NCI-H774 (cell line): ENCODE measurements at places on chromosomes 12 and 14.
A peak's percentile ranks its signal among the peaks of the same experiment; 100 is the strongest.

DNA sequence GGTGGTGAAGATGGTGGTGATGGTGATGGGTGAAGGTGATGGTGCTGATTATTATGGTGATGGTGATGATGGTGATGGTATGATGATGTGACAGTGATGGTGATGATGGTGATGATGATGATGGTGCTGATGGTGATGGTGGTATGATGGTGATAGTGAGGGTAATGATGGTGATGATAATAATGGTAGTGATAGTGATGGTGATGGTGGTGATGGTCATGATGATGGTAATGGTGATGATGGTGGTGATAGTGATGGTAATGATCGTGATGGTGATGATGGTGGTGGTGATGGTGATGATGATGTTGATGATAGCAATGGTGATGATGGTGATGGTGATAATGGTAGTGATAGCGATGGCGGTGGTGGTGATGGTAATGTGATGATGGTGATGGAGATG, 197.9 kb upstream of the ALG10B start:
- DNase-seq: no peak

- peak; percentile 97 for DNase-seq
These were observed 95.4 kb downstream of the NKX2-1 start for GRCh38 chr14:36424478-36425102.

DNA sequence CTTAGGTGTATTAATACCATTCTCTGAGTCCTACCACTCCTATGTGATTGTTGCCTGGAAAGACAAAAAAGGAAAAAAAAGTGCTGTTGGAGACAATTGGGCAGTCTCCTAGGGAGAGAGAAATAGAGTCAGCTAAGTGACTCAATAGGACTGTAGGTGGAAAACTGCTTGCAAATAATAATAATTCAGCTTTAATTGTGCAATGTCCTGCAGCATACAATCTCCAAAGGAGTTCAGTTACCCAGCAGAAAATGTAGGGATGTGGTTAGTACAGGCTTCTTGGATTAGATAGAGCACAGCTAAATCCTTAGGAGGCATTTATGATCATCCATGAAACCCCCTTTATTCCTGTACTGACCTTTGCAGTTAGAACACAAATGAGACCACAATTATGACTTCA, 3.0 kb upstream of the SRSF9 start:
- DNase-seq: no peak

GRCh38 chr14:104968153-104968527, 10.0 kb downstream of the AHNAK2 start:
- no peak for DNase-seq

DNA sequence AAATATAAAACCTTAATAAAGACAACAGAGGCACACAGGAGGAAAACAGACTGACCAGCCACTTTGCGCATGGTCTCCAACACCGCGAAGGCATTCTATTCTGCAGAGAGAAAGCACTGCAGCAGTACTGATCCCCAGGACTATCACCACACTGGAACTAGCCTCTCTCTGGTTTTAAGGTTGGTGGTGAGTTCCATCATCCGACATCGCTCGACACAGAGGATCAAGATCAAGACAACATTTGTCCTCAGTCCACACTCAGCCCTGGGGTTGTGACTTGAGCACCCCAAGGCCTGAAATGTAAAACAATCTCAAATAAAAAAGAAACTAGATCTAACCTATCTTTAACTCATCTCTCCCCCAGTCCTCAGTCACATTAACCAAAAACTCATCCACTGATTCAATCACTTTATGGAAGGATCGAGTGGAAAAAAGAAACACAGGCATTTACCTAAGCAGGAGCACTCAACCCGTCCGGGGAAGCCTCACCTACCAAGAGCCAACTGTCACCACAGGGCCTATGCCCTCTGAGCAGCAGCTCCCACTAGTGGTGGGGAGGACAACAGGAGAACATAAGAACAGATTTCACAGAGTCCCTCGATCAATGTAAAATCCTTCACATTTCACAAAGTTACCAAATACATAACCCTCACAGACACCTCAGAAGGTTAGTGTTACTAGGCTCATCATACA, 17.7 kb downstream of the STXBP6 start:
- DNase-seq: no peak

DNA sequence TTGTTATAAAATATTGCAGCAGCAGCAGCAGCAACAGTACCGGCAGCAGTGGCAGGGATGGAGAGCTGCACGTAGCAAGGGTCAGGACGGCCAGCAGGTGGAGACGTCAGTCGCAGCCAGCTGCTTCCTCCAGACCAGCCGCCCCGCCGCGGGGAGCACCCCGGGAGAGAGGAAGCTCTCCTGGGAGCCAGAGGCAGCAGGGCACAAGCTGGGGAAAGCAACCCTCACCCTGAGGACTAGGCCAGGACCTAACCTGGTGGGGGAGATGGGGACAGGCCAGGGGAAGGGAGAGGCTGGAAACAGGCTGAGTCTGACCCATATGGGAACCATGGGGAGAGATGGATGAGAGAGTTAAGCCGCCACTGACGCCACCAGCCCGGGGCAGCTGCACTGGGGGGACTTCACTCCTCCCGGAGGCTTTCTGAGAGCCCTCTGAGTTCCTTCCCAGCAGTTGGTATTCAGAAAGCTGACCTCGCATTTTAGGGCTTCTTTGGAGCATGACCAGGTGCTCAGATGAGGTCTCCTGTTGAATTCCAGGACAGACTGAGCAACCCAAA, 56.3 kb downstream of the SPTB start:
- DNase-seq: peak; percentile 28

- DNase-seq: no peak
These were observed 14.0 kb upstream of the MUCL1 start for GRCh38 chr12:54840244-54840865.

- no peak for DNase-seq
These were observed 160.0 kb upstream of the E2F7 start for GRCh38 chr12:77225373-77225772.

- no peak for DNase-seq
These were observed 2.2 kb upstream of the KRT3 start for GRCh38 chr12:52798003-52798670.

- DNase-seq: no peak
These were observed 23.2 kb upstream of the ESRRB start for GRCh38 chr14:76352639-76353281.

DNA sequence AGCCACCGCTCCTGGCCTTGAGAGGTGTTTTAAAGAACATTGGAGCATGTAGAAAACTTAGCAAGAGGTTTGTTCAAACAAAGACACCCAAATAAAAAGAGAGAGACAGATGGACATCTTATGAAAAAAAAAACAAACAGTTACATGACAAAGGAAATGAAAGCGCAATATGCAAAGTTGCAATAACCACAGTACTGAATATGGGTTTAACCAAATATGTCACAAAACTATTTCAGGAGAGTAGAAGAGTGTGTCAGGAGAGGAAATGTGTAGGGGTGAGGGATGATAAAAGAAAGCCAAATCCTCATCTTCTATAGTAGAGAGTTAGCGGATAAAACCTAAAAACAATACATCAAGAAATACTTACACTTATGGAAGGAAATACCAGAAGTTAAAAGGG, 98.4 kb downstream of the GTF2A1 start:
- DNase-seq: no peak

- DNase-seq: no peak
These were observed 177.0 kb upstream of the CNTN1 start for GRCh38 chr12:40515041-40515816.

GRCh38 chr12:9736936-9737705, 4.2 kb upstream of the CLECL1 start:
- no peak for DNase-seq

GRCh38 chr14:99907761-99908652, 114.8 kb downstream of the EML1 start:
- no peak for DNase-seq

DNA sequence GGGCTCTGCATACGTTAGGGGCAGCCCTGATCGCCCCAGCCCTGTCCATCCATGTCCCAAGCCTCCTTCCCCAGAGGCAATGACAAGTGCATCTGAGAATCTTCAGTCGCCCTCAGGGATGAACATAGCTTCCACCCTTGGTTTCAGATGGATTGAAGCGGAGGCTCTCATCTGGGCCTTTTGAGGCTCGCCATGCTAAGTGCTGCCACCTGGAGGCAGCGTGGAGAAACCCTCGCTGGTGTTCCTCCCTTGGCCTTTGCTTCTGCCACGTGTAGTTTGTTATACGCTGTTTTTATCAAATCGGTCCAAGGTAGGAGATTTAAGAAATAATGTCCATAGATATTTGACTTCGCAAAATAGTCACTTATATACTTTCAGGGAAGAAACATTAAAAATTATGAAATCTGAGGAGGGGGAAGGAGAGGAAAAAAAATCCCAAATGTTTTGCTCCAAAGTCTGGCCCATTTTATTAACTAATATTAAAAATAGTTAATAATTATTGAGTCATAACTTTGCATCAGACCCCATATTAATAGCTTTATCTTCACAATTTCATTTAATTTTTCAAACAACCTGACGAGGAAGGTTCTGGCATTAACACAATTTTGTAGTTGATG, 28.8 kb upstream of the LRRC10 start:
- DNase-seq: peak; percentile 35

GRCh38 chr14:38083039-38083438, 124.7 kb upstream of the SSTR1 start:
- DNase-seq: no peak
